ENCODE measurements at places on chromosomes 2 and 18.

DNA sequence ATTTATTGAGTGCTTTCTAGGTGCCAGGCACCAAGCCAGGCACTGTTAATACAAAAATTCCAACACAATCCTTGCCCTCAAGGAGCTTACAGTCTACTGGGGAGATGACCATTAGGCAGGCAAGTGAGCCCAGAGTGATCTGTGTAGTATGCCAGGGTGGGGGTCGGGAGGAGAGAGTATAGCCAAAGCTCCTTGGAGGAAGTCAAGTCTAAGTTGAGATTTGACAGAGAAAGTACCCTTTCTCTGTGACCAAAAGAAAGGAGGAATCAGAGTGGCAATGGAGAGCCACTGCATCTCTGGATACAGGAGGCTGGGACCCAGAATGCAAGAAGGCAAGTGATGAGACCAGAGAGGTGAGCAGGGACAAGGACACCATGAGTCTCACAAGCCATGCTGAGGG, 7.5 kb downstream of the ANKRD53 start:
- DNase-seq: no peak

- no peak for DNase-seq
Observed at GRCh38 chr2:193929131-193929530, 1727.9 kb upstream of the SLC39A10 start.

DNA sequence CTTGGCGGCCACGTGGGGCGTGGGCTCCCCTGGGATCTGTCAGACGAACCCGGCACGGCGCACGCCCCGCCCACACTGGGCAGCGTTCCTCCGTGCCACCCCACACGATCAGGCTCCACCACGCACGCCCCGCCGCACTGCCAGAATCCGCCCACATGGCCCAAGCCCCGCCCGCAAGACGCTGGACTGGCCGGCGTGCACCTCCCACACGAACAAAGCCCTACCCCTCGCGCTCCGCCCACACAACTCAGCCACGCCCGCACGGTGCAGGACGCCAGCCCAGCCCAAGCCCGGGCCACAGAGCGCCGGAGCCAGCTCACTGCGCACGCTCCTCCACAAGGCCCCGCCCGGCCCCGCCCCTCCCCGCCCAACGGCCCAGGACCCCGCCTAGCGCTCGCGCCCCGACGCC, 555 bp downstream of the TMEM18 start:
- no peak for DNase-seq

DNA sequence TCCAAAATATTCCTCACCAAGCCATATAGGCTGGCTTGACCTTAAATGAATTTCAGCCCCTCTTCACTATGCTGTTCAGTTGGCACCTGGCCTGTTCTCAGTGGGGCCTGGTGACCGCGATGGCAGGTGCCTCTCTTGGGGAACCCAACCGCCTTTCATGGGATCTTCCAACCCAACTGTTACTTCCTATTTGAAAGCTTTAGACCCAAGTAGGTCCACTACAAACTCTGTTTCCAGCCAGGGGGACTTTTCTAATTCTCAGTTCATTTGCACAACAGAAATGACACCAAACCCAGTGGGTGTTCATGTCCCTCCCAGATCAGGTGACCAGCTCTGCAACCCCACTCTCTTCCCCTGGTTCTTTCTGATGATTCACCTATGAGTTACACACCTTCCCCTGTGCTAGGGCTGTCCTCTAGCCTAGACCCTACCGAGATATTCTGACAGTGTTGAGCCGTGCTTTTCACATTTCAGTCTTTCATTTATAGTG, 35.6 kb upstream of the NDUFV2 start:
- DNase-seq: no peak

DNA sequence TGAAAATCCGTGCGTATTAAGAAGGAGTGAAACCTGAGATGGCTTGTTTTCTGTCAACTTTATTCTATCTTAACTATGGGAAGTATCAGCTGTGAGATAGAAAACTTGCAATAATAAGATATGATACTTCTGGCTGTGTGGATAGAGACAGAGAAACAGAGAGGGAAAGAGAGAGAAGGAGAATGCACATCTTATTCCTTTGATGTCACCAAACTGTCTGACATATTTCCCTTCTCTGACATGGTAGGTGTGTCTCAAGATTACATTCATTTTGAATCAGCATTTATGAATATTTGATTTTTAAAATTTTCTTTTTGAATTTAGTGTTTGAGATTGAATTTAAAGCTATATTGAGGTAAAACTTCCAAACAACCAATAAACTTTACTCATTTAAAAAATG, 69.4 kb downstream of the CDC42EP3 start:
- DNase-seq: no peak

DNA sequence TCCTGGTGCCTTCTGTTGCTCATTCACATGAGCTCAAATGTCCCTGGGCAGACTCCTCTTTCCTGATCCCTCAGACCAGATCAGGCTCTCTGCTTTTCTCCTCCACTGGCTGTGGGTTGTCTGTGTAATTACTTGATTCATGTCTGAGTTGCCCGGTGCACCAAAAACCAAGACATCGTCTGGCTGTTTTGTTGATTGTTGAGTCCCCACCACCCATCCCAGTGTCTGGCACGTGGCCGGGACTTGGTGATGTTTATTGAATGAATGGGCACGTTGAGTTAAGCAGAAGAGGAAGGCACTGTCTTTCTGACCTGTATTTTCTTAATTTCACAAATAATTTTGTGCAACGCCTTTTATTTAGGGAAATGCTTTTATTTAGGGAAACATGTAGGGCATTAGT, 499.1 kb upstream of the HS6ST1 start:
- DNase-seq: no peak

- no peak for DNase-seq
Observed at GRCh38 chr2:15664273-15665066, 72.8 kb downstream of the DDX1 start.

GRCh38 chr2:133591164-133591563, 22.9 kb upstream of the NCKAP5 start:
- no peak for DNase-seq

DNA sequence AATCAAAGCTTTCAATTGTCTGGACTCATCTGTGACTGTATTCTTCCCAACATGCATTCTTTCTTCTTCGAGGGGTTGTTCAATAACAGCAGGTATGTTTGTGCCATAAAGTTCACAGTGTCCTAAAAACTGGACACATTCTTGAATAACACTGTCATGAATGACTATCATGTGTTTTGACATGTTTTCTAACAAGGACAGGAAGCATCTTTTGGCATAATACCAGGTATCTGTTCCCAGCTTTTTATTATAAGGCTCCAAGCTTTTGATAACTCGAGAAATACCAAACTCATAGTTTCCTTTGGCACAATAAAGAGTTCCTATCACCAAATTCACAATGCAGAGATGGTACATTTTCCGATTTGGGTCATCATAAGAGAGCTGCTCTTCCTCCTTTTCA, 224.2 kb downstream of the AGPS start:
- no peak for DNase-seq

GRCh38 chr18:44682201-44682870, 1.6 kb downstream of the SETBP1 start:
- DNase-seq: no peak

GRCh38 chr18:36460854-36461253, 163.3 kb downstream of the FHOD3 start:
- no peak for DNase-seq

DNA sequence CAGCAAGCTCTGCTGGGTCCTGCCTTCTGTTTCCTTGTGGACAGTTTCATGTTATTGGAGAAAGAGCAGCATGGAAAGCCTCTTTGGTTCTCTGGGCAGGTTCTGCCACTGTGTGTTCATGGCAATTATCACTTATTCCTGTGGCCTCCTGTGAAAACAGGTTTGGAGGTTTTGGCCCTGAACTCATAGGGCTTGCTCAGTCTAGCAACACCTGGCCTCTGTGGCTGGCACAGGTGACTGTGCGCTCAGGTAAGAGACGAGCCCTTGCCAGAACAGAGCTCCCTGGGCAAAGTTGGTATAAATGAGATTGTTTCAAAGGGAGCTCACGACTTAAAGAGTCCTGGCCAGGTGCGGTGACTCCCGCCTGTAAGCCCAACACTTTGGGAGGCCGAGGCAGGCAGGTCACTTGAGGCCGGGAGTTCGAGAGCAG, 5.7 kb downstream of the CEP68 start:
- DNase-seq: no peak

- no peak for DNase-seq
Observed at GRCh38 chr2:236840857-236841256, 244.8 kb upstream of the COPS8 start.

DNA sequence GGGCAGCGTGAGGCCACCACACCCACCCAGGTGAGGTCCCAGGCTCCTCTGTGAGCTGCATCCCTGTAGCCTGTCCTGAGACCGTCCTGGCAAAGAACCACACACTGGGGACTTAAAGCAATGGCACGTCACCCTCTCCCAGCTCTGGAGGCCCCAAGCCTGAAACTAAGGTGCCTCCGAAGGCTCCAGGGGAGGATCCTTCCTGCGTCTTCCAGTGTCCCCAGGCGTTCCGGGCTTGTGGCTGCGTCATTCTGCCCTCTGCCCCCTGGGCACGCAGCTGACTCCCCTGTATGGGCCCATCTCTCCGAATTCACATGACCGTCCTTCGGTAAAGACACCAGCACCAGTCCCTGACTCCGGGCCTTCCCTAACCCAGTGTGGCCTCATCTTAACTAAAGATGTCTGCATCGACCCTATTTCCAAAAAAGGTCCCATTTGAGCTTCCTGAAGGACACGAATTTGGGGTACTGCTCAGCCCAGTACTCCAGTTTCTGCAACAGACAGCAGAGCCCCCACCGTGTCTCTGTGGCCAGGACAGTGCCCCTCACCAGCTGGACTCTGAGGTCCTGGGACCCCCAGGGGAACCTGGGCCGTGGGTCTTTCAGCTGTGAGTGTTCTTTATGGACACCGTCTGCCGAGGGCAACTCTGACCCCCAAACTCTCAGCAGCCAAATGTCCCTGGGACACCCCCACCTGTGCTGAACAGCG, 75.2 kb upstream of the CTDP1 start:
- no peak for DNase-seq

GRCh38 chr18:67730886-67731285, 214.4 kb upstream of the DSEL start:
- no peak for DNase-seq

DNA sequence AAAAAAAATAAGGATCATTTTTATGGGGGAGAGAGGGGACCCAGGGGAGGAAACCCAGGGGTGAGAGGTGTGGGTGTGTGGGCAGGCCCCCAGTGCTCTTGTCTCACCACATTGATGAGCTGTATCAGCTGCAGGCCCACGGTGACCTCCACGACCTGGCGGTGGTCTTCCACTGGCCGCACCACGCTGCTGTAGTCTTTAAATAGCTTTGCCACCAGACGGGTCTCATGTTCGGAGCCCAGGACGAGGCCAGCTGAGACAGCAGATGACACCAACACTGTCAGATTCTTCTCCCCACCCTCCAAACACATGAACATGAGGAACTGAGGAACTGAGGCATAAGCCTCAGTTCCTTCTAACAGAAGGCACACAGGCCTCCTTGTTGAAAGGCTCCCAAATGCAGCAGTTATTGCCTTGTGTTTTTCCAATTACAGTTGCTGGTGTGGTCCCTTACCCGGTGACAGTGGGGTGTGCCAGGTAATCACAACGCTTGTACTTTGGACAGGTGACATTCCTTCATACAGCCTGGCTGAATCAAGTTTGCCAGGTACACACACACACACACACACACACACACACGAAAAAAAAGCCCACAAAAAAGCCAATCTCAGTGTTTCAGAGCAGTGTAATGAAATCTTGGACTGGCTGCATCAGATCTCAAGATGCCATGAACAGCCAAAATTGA, 4.7 kb downstream of the CHRNA1 start:
- DNase-seq: no peak

DNA sequence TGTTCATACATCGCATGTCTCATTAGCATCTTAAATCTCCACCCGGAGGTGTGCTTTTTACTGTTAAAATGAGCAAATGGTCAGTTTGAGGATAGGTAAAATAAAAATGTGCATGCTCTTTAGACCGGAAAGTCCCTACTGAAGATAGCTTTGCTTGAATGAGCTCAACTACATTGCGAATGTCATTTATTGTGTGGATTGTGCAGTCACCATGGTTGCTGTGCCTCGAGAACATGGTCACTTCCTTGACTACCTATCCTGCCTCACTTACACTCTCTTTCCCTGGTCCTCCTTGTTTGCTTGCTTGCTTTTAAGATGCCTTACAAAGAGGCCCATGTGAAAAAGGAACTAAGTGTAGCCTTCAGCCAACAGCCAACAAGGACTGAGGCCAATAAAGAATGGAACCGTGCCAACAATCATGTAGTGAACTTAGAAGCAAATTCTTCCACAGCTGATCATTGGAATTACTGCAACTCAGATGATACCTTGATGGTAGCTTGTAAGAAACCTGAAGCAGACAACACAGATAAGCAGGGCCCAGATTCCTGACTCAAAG, 72.2 kb upstream of the BARD1 start:
- DNase-seq: no peak

DNA sequence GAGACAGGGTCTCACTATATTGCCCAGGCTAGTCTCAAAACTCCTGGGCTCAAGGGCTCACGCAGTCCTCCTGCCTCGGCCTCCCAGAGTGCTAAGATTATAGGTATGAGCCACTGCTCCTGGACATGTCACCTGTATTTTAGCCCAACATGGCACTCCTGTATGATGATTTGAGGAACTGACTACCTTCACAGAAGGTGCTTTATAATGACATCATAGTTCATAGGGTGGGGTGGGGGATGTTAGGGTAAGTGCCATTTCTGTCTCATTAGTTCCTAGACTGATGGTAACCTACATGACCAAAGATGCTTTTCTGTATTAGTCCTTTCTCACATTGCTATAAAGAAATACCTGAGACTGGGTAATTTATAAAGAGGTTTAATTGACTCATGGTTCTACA, 109.7 kb downstream of the MAP4K4 start:
- no peak for DNase-seq

GRCh38 chr18:74163019-74163660, 14.8 kb downstream of the TIMM21 start:
- no peak for DNase-seq

- DNase-seq: no peak
Observed at GRCh38 chr2:190574169-190574568, 39.6 kb upstream of the NEMP2 start.

- DNase-seq: no peak
Observed at GRCh38 chr18:74430806-74431571, 26.1 kb downstream of the DIPK1C start.

DNA sequence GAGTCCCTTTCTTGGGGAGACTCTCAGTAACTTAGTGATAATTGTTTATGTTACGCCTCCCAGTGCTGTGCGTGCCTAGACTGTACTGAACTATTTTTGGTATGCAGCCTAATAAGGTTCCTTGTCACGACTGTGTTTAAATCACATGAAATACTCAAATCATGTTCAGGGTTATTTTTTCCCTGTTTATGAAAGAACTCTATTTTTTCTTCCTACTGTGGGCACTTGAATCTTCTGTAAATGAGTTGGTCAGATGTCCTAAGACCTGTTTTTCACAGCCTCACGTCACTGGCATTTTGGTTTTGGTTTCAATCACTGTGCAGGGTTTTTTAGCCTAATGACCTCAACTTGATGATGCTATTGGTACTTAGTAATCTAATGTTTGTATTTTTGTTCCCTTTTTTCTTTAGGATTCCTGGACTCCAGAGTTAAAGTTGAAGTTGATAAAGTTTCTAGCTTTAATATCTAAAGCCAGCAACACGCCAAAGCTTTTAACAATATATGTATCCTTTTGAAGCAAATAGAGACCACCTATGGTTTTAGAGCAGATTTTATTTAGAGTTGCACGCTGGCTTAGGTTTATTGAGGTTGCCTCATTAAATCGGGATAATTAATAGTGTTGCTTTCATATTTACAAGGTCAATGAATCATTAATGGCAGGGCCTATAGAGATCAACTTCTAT, 24.0 kb downstream of the ARMC9 start:
- no peak for DNase-seq
